ENCODE measurements at places on chromosomes 2 and 18.

DNA sequence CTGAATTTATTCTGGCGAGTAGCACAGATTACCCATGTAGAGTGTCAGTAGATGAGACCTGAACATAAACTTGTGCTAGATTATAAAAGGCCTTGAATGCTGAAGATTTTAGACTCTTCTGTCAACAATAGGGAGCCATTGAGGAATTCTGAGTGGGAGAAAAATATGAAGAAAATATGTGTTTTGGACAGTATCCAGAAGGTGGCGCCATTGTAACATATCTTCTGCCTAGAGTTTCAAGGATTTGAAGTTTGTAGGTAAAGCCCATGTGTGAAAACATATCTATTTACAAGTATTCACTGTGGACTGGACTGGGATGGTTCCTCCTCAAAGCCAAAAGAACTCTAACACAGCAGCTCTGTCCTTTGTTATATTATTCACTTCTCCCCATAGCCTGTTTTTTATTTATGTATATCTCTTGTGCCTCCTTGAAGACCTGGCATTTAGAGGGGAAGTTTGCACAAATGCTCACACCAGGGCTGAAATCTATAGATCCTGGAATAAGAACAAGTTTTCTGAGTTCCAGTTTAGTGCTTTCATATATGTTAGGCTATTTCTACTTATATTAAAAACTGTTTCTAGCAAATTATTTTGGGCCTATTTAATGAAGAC is 124.9 kb downstream of the RDH14 start:
- peak; percentile 80 for DNase-seq

GRCh38 chr18:74275736-74276135 is 16.0 kb downstream of the CYB5A start:
- no peak for DNase-seq

- peak; percentile 24 for DNase-seq
These were observed 33.1 kb downstream of the CHN1 start for GRCh38 chr2:174971868-174972781.

DNA sequence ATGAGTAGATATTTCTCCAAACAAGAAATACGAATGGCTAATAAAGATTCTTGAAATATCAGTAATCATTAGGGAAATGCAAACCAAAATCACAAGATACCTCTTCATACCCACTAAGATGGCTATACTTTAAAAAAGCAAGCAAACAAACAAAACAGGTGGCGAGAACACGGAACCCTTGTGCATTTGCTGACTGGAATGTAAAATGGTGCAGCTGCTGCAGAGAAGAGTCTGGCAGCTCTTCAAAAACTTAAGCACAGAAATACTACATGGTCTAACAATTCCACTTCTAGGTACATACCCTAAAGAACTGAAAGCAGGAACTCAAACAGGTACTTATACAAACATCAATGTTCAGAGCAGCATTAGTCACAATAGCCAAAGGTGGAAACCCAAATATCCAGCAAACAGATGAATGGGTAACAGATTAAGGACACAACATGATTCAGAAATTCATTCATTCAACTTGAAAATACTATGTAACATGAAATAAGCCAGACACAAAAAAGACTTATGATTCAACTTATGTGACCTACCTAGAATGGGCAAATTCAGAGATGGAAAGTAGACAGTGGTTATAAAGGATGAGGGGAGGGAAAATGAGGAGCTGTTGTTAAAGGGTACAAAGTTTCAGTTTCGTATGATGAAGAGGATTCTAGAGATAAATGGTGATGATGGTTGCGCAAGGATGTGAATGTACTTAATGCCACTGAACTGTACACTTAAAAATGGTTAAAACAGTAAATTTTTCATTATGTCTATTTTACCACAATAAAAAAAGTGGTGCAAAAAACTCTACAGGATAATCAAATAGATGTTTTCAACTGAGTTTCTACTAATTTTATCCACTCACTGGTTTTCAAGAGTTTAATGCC is 26.9 kb upstream of the GPR75 start:
- DNase-seq, result no peak

- DNase-seq, result no peak
These were observed 58.6 kb downstream of the GALR1 start for GRCh38 chr18:77308216-77308615.

DNA sequence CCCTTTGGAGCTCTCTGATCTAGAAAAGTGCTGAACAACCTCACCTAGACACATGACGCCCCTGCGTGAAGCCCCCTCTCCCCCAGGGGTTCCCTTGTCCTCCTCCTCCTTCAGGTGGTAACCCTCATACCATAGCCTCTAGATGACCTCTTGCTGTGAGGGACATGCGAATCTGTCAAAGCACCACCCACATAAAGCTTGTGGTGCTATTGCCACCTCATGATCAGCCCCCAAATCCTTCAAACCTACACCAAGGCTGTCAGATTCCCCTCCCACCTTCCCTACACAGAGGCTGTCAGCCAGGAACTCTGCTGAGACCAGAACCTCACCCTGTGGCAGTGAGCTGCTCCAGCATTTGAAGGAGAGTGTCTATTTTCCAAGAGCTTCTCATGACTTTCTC is 43.1 kb upstream of the TEX51 start:
- DNase-seq, result no peak

- peak; percentile 92 for DNase-seq
These were observed 220.0 kb upstream of the CYP26B1 start for GRCh38 chr2:72367530-72368225.

- no peak for DNase-seq
These were observed 1955.6 kb upstream of the CELF4 start for GRCh38 chr18:39521164-39521563.

GRCh38 chr18:79932907-79933306 is 18.5 kb downstream of the SLC66A2 start:
- DNase-seq, result no peak

DNA sequence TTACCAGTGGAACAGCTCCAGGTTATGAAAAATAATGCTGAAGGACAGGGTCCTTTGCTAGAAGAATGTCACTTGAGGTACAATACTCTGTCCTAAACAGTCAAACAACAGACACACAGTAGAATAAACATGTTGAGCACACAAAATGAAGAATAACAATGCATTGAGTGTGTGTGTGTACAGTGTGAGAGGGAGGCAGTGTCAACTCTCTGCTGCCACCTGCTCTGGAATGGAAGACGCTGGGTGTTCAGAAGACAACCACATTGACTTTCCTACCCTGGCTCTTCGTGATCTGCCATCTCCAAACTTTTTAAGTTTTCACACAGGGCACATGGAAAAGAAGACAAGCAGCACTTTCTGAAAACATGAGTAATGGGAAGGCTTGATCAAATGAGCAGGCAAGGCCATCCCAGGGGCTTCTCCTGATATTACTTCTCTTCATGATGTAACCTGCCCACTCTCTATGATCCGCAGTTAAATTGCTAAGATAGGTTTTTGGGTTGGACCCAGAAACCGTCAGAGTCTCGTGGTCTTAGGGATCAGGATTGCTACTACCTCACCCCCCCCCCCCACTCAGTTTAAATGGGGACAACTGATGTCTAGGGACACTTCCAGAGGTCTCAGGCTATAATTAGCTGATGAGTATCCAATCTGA is 533.2 kb upstream of the TNP1 start:
- no peak for DNase-seq

- no peak for DNase-seq
These were observed 25.3 kb upstream of the STEAP3 start for GRCh38 chr2:119198240-119198840.

DNA sequence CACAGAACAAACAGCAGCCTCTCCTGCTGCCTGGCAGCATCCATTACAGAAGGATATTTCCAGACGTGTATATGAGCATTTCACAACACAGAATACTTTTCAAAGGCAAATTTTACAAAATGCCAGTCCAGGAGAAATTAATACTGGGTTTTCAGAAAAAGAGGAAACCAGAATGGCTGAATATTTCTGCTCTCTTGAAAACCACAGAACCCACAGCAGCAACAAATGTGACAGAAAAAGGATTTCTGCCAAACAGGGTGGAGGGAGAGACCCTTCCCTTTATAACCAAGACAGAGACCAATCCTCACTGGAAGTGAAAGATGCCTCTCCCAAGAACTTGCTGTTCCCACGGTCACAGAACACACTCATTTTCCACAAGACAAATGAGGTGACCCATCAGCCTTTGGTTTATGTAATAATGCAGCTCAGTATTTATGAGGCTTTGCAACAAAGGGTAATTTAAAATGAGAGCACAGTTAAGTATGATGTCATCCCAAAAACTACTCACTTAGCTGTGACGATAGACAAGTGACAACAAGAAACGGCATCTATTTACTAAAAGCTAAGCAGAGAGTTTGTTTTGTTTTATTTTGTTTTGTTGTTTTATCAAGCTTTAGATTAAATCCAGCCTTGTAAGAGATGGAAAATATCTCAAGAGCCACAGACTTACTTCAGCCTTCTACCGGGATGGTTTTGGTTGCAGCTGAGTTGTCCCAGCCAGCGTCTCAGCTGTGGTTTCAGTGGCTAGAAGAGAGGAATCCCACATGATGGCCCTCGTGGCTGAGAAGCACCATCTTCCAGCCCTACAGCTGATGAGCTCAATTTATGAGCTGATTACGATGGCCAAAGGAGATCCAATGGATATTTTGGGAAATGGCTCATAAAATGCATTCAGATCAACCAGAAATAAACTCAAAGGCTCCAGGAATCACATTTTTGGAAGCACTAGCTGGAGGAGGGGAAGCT is 249.3 kb upstream of the AGAP1 start:
- peak; percentile 60 for DNase-seq

DNA sequence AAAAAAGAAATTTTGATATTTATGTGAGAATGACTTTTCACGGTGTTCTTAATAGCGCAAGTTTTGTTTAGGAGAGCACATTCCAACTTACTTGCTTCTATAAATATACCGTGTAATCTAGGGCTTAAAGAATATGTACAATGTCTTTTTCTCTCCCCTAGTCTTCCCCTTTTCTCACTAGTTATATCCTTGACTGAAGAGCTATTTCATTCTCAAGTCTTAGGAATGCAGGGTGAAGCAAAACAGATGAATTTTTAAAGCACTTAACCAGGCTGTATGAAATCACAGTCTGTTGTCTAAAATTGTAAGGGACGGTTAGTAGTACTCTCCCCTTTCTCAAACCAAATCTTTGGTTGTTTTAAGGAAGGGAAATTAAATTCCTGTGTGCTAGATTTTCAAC is 29.6 kb upstream of the SLC30A6 start:
- no peak for DNase-seq

DNA sequence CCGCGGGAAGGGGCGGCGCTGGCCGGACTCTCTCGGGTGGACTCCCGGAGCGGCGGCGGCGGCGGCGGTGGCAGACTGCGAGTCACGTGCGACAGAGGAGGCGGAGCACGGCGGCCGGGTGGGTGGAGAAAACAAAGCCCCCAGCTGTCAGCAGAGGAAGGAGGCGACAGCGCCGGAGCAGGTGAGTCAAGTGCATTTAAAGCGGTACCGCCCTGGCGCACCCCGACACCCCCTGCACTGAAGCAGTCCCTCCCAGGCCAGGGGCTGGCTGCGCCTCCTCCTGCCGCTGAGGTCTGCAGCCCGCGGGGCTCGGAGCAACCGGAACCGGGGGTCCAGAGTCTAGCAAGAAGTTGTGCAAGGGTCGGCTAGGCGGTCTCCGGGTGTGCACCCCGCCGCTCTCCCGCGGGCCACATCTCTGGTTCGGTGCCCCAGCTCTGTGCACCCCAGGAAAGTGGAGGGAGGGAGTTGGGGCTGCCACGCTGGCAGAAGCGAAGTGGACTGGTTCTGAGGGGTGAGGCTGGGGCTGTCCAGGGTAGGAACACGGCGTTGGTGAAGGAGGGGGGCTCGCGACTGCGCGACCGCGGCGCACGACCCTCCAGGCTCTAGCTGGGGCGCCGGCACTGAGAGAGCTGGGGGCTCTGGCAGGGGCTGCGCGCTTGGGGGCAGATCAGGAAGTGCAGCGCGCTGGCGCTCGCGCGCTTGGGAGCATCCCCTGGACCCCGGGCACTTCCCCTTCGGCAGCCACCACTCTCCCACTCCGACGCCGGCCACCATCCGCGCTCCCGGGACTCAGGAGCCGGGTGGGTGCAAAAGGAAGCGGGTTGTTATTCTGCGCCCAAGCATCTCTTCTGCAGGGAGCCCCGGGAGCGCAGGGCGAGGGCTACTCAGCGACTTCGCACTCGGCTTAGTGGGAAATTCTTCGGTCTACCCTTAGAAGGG is 64.0 kb upstream of the MAPRE2 start:
- peak; percentile 5 for DNase-seq

GRCh38 chr18:42901161-42901560 is 214.3 kb downstream of the RIT2 start:
- DNase-seq, result no peak

DNA sequence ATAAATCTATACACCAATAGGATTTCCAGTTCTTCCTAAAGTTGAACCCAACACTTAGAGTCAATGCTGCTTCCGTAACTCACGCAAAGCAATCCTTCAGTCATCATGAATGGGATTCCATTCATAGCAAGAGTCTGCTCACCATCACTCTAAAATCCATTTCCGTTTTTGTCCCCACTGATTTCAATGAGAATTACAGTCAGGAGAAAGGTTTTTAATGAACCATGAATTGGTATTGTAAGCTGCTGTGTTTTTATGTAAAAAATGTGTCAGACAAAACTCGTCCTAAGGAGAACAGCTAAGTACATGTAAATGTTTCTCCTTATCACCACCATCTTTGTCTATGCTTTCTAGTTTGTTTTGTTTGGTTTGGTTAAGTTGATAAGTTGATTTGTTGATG is 391.5 kb downstream of the IRS1 start:
- DNase-seq, result no peak

- no peak for DNase-seq
These were observed 116.9 kb upstream of the GYPC start for GRCh38 chr2:126539101-126539500.

- DNase-seq, result no peak
These were observed 139.6 kb upstream of the RAB12 start for GRCh38 chr18:8469544-8470130.

DNA sequence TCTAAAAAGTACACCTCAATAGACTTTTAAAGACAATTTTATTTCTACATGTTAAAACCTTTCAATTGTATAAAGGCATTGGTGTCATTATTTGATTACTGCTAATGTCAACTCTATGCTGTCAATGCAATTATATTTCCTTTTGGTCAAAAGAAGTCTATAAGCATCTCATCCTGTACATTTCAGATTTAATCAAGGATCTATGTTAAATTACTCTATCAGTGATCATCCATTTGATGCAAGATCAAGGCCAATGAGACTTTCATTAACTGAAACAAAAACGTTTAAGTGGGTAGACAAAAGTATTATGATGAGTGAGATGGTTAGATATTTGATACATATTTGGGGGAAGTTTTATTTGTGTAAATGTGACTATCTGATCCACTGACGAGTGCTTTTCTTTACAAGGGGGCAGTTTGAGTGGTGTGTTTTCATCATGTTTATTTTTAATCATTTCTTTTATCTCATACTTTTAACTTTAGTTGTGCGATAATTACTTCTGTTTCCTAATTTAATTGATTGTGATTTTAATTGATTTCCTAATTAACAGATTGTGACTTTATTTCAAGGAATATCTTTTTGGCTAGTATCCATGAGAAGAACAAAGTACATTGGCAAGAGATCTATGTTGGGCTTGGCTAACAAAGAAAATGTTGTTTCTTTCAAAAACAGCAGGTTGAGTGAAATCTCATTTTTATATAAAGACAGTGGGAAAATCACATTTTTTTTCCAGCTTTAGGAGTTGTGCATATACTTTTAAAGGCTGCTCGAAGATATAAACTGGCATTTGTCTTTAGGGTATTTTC is 1.1 kb downstream of the ARHGAP28 start:
- no peak for DNase-seq

Data from SK-MEL-5 (cell line).